ENCODE measurements at places on chromosomes 7 and 10.
A peak's percentile ranks its signal among the peaks of the same experiment; 100 is the strongest.

DNA sequence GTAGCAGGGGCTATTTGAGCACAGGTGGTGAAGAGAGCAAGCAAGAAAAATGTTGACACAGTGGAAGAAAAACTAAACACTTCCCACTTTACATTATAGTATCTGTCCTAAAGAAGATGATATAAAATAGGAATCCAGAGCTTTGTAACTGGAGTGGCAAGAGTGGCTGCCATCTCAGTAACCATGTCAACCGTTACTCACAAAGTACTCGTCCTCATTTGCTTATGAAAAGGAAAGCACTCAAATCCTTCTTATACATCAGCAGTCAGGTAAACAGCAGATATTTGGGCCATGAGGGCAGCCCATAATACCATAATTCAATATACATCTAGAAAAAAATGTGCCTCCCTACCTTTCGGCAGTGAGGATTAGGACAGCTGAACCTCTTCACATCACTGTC is 70.1 kb downstream of the RNF216 start:
- DNase-seq, result no peak

DNA sequence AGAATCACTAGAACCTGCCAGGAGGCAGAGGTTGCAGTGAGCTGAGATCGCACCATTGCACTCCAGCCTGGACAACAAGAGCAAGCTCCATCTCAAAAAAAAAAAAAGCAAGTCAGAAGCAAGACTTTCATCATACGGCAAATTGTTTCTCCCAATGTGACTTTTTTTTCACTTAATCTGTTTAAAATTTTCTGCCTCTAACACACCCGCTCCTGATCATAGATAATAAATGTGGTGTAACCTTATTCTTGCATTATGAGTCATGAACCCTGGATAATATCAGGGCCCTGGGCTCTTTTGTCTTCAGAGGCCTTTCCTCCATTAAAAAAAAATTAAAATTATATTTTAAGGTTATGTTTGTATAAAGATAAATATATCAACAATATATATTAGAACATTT is 111.4 kb upstream of the JCAD start:
- DNase-seq, result peak; percentile 73

DNA sequence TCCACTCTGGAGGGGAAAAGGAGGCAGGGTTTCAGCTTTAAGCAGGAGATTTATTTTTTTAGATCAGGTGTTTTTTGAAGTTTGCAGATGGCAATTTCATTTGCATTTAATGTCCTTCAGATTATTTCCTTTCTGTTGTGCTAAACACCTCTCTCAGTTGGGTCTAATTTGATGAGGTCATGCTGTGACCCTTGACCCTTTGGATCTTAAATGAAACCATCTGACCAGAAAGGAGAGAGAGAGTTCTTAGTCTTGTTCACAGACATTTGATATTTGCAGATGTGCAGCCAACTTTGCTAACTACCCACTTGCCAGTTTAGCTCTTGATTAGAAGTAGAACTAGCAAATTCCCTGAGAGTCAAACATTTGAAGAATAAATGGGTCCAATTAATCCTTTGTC is 101.5 kb upstream of the RAB11FIP2 start:
- no peak for DNase-seq

DNA sequence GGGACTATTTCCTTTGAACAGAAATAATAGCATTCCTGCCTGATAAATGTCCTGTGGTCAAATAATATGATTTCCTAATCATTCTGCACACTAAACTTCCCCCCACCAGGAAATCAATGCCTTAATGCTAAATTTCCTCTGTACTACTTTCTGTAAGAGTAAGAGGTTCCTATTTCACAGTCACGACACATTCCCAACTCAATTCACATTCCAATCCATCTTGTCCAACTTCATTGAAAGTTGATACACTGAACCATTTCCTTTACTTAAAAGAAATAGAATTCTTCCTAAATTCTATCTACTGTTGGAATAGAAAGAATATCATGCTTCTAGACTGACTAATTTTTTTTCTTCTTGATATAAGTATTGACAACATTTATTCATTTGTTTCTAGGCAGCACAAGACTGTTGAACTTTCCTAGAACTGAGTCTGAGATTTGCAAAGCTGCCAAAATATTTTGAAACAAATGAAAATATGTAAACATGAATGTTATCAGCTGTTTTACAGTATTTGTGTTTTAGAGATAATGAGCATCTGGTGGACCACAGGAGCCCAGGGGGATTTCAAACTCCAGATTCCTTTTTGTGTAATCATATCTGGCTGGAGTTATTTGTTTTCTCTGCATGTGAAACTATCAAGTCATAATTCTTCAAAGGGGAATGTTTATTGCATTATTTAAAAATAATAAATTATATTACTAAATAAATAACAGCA is 121.5 kb downstream of the TPST1 start:
- DNase-seq, result peak; percentile 90

- no peak for DNase-seq
Observed at GRCh38 chr7:46753662-46754061, 828.2 kb downstream of the TNS3 start.

GRCh38 chr10:106132956-106133355 is 1031.5 kb downstream of the SORCS1 start:
- DNase-seq, result no peak

- DNase-seq, result peak; percentile 46
Observed at GRCh38 chr10:20596065-20596755, 300.9 kb downstream of the NEBL start.

- DNase-seq, result peak; percentile 61
Observed at GRCh38 chr10:52818019-52818418, 45.4 kb upstream of the MBL2 start.

DNA sequence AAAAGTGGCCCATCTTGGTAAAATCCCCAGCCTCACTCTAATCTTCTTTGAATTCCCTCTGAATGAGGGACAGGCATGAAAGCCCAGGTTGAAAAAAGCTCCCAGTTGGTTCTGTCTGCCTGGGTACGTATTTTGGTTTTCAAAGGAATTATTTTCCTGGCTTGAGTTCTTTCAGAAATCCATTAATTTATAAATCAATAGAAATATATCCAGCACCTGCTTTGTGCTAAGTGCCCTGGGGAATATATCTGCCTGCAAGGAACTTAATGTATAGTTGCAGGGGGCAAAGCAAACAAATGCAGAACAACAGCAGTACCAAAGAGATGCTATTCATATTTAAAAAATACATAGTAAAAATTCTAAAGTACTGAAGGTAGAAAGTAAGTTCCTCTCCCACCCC is 362.7 kb downstream of the REEP3 start:
- no peak for DNase-seq

DNA sequence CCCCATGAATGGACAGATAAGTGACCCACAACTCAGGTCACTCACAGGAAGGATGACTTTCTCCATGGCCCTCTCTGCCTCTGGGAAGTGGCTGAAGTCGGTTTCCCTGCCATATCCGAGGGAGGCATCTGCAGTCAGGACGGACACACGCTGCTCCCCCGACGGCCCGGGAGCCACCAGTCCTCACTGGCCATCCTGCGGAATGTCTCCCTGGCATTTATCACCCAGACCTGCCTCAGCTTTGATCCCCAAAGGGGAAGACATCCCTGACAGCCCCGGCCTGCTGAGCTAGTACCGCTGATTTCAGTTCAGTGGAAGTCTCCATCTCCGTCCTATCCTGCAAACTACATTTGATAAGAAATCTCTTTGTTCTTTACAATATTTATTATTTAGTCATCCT is 339.5 kb upstream of the MKI67 start:
- DNase-seq, result no peak

GRCh38 chr10:78398382-78398781 is 364.7 kb downstream of the RPS24 start:
- DNase-seq, result no peak

GRCh38 chr7:127932496-127932895 is 98.7 kb downstream of the LRRC4 start:
- DNase-seq, result no peak

- DNase-seq, result no peak
Observed at GRCh38 chr10:98238391-98238790, 29.6 kb downstream of the LOXL4 start.

GRCh38 chr7:127396184-127396583 is 3.7 kb upstream of the ZNF800 start:
- peak; percentile 24 for DNase-seq

DNA sequence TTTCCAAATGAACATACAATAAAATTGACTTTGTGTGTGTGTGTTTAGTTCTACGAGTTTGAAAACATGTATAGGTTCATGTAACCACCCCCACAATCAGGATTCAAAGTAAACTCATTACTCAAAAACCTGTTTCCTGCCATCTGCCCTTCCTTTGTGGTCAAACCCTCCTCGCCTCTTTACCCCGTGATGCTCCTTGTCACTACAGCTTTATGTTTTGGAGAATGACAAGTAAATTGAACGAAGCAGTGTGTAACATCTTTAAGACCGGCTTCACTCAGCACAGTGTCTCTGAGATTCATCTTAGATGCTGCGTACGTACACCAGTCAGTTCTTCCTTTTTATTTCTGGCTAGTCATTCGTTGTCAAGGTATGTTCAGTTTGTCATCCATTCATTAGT is 54.6 kb upstream of the MKI67 start:
- DNase-seq, result no peak

DNA sequence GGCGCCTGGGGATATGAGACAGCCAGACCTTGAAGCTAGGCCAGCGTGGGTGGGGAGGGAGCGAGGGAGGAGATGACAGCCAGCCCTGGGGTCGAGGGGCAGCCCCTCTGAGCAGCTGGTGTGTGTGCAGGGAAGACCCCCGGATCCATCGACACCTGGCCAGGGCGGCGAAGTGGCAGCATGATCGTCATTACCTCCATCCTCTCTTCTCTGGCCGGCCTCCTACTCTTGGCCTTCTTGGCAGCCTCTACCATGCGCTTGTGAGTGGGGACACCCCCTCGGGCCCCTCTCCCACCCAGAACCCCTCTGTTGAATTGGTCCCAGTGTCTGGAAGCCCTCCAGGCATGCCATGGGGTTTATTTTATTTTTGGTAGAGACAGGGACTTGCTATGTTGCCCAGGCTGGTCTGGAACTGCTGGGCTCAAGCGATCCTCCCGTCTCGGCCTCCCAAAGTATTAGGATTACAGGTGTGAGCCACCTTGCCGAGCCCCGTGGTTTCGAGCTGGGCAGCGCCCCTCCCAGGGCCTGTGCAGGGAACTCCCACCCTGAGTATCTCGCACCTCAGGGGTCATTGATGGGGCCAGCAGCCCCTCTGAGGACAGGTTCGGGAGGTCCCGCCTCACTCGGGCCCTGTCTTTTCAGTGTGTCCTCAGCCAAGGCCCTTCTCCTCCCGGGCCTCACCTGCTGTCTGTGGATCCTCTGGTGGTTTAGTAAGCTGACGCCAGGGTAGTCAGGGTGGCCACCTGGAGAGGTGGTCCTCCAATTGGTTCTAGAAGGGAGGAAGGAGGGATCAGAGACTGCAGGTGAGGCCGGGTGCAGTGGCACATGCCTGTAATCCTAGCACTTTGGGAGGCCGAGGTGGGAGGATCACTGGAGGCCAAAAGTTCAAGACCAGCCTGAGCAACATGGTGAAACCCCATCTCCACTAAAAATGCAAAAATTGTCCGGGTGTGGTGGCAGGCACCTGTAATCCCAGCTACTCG is 3.8 kb downstream of the UPK3B start:
- no peak for DNase-seq

DNA sequence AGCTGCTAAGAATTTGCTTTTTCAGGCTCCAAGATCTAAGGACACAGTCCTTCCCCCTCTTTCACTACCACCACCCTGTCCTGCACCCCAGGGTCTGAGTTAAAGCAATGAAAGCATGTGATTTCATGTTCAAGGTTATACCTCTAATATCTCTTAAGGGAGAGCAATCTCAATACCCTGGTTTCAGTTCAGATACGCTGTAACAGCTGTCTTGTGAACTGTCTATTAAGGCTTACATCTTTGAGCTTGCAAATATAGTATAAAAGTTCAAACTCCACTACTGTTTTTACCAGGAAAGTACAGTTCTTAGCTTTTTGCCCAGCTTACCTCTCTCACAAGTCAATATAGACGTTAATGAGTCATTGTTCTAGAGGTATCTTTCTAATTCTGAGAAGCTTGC is 2.6 kb downstream of the CPVL start:
- DNase-seq, result no peak

DNA sequence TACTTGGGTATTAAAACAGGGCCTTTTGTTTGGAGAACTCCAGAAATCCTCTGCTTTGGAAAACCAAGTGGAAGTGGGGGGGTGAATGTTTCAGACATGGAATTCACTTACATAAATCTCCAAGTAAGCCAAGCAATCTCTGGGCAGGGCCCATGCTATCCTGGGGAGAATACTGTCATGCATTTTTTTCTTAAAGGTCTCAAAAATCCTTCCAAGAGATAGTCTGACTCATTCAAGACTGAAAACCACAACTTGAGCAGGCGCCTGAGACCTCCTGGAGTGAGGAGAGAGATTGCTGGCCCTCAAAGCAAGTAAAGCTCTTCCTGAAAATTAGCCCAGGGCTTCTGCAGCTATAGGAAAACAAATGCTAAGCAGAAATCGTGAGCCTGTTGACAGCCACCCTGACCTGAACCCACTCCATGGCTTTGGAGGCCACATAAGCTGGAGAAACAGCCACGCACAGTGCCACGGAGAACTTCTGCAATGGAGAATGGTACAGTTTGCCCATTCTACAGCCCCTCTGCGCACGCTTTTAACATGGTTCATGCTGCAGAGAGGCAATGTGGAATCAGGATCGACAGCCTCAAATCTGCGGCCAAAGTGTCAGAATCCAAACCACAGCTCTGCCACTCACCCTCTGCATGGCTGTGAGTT is 203.1 kb upstream of the AUTS2 start:
- peak; percentile 43 for DNase-seq

DNA sequence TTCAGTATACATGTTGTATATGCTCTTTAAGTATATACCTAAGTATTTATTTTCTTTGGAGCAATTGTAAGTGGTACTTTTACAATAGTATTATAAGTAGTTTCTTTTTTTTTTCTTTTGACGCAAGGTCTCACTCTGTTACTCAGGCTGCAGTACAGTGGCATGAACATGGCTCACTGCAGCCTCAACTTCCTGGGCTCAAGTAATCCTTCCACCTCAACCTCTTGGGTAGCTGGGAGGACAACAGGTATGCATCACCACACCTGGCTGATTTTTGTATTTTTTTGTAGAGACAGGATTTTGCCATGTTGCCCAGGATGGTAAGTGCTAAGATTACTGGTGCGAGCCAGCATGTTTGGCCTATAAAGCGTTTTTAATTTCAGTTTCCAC is 13.7 kb upstream of the CDCA7L start:
- no peak for DNase-seq

DNA sequence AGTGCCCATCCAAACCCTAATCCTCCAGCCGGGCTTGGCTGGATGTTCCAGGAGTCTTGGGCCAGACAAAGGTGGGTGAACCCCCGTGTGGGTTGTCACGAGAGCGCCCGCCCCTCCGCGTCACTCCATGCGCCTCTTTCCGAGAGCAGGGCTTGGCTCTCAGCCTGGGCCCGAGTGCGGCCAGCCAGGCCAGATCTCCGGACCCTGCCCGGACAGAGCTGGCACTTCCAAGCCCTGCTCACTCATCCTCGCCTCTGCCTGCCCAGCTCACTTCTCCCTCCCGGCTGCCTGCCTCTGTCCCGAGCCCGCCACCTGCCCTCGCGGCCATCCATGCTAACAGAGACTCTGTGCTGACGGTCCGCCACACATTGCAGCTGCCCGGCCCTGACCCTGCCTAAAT is 34.6 kb downstream of the AGAP3 start:
- no peak for DNase-seq

GRCh38 chr10:52443419-52444388 is 129.6 kb downstream of the DKK1 start:
- DNase-seq, result peak; percentile 96
